ENCODE measurements at places on chromosomes 5 and 9. TPM values are rescaled to one million over a fixed set of nuclear protein-coding genes. Genes with fewer than 3 reads are reported as not detected.

Gene CYLC2
- not detected for total RNA-seq

Gene SMIM33
- not detected for total RNA-seq

GRCh38 chr5:91111473-91112238 is 271.5 kb downstream of the ARRDC3 start:
- H3K4me3 ChIP-seq, result no peak overlapping the region
- H3K27me3 ChIP-seq, result no peaks in the 10 kb centered on the region
- H3K4me1 ChIP-seq, result peaks cover 36% of the 10 kb centered on the region
- DNase-seq, result no peak
- H3K27ac ChIP-seq, result peak overlapping the region; percentile 81
- no peaks in the 10 kb centered on the region for H3K36me3 ChIP-seq

GRCh38 chr5:121088341-121088740 is 624.2 kb downstream of the PRR16 start:
- H3K27ac ChIP-seq, result no peak overlapping the region
- no peak for DNase-seq
- H3K36me3 ChIP-seq, result no peaks in the 10 kb centered on the region
- H3K4me3 ChIP-seq, result no peak overlapping the region
- no peaks in the 10 kb centered on the region for H3K4me1 ChIP-seq

DNA sequence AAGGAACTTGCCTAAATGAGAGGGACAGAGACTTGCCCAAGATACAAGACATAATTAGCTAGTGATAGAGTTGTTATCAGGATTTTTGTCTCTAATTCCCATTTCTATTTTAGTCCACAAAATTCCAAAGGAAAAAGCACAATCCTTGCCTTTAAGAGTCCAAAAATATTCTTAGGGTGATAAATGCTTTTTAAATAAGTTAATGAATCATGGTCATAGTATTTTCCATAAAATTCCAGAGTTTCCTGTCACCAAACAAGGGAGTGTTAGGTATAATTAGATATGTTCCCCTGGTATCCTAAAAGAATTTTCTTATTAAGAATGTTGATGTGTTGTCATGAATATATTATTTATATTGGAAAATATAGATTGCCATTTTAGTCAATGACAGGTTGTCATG is 21.8 kb upstream of the CEP72 start:
- H3K4me3 ChIP-seq, result no peak overlapping the region
- H3K4me1 ChIP-seq, result no peaks in the 10 kb centered on the region
- no peak for DNase-seq
- H3K27ac ChIP-seq, result no peak overlapping the region
- no peaks in the 10 kb centered on the region for H3K36me3 ChIP-seq
- H3K27me3 ChIP-seq, result peaks cover 35% of the 10 kb centered on the region
